ENCODE measurements at places on chromosomes 3 and 15. TPM values are rescaled to one million over a fixed set of nuclear protein-coding genes. Genes with fewer than 3 reads are reported as not detected.

TTLL13 gene
- total RNA-seq: 0.45 TPM

DNA sequence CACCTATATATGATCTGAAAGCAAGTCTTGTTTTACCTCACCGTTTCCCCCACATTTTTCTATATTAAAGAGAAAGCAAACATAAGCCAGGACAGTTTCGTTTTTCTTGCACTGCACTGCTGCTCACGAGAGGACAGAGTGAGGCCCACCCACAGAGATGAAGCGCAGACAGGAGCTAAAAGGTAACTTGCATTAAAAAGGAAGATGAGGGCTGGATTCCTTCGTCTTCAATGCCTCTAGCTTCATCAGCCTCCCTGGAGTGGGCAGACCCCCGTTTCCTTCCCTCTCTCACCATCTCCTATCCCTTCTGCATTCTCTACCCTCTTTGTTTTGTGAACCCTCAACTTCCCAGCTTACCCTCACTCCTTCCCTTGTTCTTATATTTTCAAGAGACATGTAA lies 18.9 kb downstream of the SUMF1 start:
- no peak for DNase-seq
- H3K4me3 ChIP-seq: no peak overlapping the region
- no peaks in the 10 kb centered on the region for H3K4me1 ChIP-seq
- peaks cover 18% of the 10 kb centered on the region for H3K36me3 ChIP-seq
- H3K27me3 ChIP-seq: no peaks in the 10 kb centered on the region
- no peak overlapping the region for H3K27ac ChIP-seq

- no peaks in the 10 kb centered on the region for H3K27me3 ChIP-seq
- H3K4me1 ChIP-seq: no peaks in the 10 kb centered on the region
- no peak overlapping the region for H3K4me3 ChIP-seq
- H3K27ac ChIP-seq: no peak overlapping the region
- no peak for DNase-seq
- no peaks in the 10 kb centered on the region for H3K36me3 ChIP-seq
These were observed 39.1 kb downstream of the SYNM start for GRCh38 chr15:99143655-99144610.

DNA sequence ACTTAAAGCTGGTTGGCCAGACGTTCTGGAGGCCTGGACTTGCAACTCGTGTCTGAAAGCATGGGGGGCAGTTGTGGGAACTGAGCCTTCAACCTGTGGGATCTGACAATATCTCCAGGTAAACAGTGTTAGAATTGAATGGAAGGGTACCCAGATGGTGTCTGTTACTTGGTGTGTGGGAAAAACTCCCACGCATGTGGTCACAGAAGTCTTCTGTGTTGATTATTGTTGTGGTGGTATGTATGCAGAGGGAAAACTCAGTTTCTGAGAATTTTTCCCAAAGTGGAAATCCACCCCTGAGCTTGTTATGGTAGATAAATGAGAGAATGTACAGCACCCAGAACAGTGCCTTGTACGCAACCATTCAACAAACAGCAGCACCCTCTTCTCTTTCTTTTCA lies 238.1 kb upstream of the ICE2 start:
- no peak overlapping the region for H3K27ac ChIP-seq
- no peak overlapping the region for H3K4me3 ChIP-seq
- H3K36me3 ChIP-seq: peaks cover 4% of the 10 kb centered on the region
- H3K4me1 ChIP-seq: peaks cover 34% of the 10 kb centered on the region
